NCI-H1092 (cell line): ENCODE measurements at places on chromosomes 2 and 18.

GRCh38 chr2:203867561-203868200 lies at the start of gene CTLA4:
TSS of gene CTLA4 (plus strand) at chr2:203867771. CDS start at chr2:203867943, 172 bp downstream.
- DNase-seq = no peak

GRCh38 chr2:55231546-55232083 lies 478 bp downstream of the CLHC1 start:
- DNase-seq = no peak

DNA sequence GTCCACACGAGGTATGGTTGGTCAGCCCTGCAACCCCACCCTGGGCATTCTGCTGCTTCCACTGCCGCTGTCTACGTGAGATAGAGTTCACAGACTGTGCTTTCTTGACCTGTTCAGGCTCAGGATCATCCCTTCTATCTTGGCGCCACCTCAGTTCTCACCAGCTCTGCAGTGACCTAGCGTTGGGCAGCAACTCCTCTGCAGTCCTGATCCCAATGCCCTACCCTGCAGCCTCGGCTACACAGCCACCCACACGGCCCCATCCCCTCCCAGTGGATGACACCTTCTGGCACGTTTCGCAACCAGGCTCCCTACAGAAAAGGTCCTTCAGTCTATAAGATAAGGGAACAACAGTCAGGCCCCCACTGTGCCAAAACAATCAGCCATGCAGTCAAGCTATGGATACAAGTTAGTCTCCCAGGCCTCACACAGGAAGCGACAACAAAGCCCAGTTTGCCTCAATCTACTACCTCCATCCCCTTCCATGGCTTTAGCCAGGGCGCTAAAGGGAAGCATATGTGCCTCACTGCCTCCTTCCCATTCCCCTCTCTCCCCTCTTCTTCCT lies 317.9 kb upstream of the PKDCC start:
- no peak for DNase-seq

DNA sequence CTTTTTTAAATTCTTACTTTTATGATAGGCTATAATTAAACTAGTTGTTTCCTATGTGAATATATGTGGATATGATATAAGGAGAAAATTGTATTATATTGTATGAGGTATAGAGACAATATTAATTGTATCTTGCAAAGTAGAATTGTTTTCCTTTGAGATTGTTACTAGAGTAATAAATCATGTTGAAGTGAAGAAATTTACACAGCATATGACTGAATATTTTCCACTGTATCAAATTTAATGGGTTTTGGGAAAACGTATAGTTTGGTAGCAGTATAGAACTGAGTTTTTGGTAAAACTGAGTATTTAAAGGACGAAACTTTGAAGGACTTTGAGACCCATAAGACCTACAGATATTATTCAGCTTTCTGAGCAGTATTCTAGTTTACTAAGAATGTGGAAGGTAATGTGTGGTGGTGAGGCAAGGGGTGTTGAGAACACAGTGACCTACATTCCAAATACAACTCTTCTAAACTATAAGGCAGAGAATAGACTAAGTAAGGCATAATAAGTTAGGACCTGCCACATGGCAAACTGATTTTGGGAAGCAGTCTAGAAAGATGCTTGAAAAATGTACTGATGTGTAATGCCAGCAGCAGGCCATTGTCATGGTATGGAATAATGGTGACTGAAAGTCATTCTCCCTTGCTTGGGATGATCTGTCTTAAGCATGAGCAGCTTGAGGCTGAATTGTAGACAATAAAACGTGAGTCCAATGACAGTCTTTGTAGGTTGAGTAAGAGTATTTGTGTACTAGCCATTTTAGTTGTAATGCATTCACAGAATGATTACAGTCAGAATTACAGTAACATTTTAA lies 29.6 kb downstream of the PKP4 start:
- DNase-seq = no peak

DNA sequence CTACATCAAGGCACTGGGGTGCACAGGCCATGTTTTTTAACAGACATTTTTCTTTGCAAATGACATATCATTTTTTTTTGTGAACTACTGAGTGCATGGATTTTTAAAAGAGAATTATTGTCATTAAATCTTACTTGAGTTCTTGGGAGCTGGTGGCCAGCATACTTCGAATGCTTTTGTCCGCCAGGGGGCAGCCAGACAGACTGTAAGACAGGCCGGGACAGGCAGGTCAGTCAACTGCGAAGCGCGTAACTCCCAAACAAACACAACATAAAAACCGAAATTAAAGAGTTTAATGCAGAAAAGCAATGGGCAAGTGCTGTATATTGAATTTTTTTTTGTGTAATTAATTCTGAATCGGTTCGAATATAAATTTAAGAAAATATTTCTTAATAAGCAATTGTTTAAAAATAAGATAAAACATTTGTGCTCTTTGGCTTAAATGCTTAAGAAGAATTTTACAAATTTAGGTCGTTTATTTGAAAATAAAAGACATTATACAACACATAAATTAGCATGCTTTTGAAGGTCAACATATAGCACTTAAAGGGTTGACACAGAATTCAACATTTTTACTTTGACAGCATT lies 142.2 kb upstream of the PXDN start:
- no peak for DNase-seq

GRCh38 chr2:186099826-186100225 lies 361.2 kb downstream of the FSIP2 start:
- no peak for DNase-seq

DNA sequence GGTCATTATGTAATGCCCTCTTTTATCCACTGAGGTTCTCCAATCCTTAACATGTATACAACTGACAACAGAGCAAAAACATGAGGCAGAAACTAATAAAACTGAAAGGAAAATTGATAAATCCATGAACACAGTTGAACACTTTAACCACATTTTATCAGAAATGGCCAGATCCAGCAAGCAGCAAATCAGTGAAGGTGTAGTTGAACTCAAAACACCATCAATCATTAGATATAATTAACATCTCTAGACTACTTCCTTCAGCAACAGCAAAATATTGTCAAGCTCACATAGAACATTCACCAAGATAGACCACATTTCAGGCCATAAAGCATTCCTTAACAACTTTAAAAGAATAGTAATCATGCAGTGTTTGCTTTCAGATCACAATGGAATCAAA lies 72.9 kb downstream of the HS6ST1 start:
- no peak for DNase-seq

- DNase-seq = peak; percentile 82
Measured at GRCh38 chr2:216700088-216700567, 4.8 kb upstream of the IGFBP5 start.
